ENCODE measurements at places on chromosomes 4 and X.

- no peak for DNase-seq
Measured at GRCh38 chr4:8453957-8454356, 13.4 kb downstream of the TRMT44 start.

DNA sequence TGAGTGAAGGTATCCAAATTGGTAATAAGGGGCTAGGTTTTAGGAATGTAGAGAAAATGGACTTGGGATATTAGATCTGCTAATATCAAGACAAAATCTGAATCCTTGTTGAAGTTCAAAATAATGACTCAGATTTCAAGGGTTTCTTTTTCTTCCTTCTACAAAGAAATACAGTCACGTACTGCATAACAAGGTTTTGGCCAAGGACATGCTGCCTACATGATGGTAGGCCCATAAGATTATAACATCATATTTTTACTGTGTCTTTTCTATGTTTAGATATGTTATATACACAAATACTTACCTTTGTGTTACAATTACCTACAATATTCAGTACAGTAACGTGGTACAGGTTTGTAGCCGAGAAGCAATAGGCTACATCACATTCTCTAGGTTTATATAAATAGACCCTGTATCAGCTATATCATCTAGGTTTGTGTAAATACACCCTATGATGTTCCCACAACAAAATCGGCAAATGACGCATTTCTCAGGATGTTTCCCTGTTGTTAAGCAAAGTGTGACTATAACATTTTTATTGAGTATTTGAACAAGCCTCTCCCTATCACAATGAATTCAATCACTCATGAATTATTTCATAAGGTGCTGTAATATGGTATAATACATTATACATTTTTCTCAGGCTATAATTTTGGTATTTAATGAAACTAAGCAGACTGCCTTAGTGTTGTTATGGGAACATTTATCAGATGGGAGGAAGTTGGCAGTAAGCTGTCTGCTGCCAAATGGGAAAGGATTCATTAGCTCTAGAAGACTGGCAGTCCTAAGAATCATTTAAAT is 186.3 kb downstream of the PPP3CA start:
- DNase-seq, result no peak

DNA sequence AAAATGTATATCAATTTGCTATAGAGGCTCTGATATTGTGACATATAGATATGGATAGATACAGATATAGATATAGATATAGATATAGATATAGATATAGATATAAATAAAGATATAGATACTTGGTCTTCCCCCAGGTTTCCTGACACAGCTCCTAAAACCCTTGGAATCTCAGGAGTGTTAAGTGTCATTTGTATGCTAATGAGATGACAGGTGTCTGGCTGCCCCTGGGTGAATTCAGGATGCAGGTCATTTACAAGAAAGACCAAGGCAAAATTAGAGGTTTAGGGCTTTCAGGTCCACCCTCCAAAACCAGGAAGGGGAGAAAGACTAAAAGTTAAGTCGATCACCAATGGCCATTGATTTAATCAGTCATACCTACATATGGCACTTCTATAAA is 1034.8 kb downstream of the PDHA2 start:
- DNase-seq, result no peak

- DNase-seq, result no peak
Measured at GRCh38 chr4:128582427-128582870, 227.1 kb upstream of the JADE1 start.

GRCh38 chr4:4422856-4423499 is 36.1 kb downstream of the NSG1 start:
- DNase-seq, result no peak

DNA sequence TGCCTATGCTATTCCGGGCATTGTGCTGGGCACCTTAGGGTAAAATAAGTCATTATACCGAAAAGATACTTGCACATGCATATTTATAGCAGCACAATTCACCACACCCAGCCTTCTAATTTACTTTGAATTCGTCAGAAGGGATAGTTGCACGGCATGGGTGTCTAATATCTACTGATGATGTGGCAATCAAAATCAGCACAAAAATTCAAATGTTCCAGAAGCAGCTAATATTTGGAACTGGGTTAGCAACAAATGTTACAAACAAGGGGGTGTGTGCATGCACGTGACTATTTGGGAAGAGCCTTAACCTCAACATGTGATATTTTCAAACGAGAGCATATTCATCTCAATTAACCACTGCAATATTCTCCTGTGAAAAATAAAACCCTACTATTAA is 79.7 kb upstream of the PRSS48 start:
- DNase-seq, result no peak
